ENCODE measurements at places on chromosomes 6 and 20.

DNA sequence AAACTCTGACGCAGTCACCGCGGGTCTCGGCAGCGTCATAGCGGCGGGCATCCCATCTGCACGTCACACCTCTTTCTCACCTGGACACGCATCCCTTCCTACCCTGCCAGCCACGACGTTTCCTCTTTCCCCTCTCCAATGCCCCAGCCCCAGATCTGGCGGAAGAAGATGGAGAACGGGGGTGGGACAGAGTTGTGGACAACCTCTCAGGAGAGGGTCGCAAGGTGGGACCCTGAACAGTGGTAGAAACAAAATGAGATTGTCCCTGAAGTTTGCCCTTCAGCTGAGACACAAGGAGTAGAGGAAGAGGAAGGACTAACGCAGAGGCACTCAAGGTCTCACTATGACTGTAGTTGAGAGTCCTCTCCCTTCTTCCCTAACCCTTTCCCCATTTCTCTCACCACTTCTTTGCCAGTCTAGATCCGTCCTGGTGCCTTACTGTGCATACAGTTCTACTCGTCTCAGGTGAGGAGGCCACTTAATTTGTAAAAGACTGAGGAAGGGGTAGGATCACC lies 562 bp downstream of the TRIM39 start:
- peaks cover 30% of the 10 kb centered on the region for H3K36me3 ChIP-seq
- peak overlapping the region; percentile 92 for H3K4me3 ChIP-seq
- peaks cover 28% of the 10 kb centered on the region for H3K4me1 ChIP-seq

- no peak overlapping the region for H3K27ac ChIP-seq
- H3K4me1 ChIP-seq = no peaks in the 10 kb centered on the region
- no peak overlapping the region for H3K4me3 ChIP-seq
- DNase-seq = no peak
- H3K27me3 ChIP-seq = no peaks in the 10 kb centered on the region
These were observed 7.3 kb downstream of the ABT1 start for GRCh38 chr6:26604026-26604425.

GRCh38 chr20:51300104-51300503 lies 242.4 kb downstream of the NFATC2 start:
- no peak overlapping the region for H3K4me3 ChIP-seq
- DNase-seq = no peak
- no peaks in the 10 kb centered on the region for H3K4me1 ChIP-seq
- no peak overlapping the region for H3K27ac ChIP-seq
- H3K36me3 ChIP-seq = no peaks in the 10 kb centered on the region
- H3K27me3 ChIP-seq = no peaks in the 10 kb centered on the region

GRCh38 chr6:75215291-75215690 lies 9.4 kb upstream of the COL12A1 start:
- DNase-seq = no peak
- peaks cover 9% of the 10 kb centered on the region for H3K4me1 ChIP-seq
- no peak overlapping the region for H3K27ac ChIP-seq
- H3K4me3 ChIP-seq = no peak overlapping the region
- H3K36me3 ChIP-seq = no peaks in the 10 kb centered on the region
- H3K27me3 ChIP-seq = no peaks in the 10 kb centered on the region

GRCh38 chr20:53463101-53463972 lies 130.3 kb downstream of the ZNF217 start:
- no peaks in the 10 kb centered on the region for H3K4me1 ChIP-seq
- no peaks in the 10 kb centered on the region for H3K36me3 ChIP-seq
- DNase-seq = no peak
- no peaks in the 10 kb centered on the region for H3K27me3 ChIP-seq

DNA sequence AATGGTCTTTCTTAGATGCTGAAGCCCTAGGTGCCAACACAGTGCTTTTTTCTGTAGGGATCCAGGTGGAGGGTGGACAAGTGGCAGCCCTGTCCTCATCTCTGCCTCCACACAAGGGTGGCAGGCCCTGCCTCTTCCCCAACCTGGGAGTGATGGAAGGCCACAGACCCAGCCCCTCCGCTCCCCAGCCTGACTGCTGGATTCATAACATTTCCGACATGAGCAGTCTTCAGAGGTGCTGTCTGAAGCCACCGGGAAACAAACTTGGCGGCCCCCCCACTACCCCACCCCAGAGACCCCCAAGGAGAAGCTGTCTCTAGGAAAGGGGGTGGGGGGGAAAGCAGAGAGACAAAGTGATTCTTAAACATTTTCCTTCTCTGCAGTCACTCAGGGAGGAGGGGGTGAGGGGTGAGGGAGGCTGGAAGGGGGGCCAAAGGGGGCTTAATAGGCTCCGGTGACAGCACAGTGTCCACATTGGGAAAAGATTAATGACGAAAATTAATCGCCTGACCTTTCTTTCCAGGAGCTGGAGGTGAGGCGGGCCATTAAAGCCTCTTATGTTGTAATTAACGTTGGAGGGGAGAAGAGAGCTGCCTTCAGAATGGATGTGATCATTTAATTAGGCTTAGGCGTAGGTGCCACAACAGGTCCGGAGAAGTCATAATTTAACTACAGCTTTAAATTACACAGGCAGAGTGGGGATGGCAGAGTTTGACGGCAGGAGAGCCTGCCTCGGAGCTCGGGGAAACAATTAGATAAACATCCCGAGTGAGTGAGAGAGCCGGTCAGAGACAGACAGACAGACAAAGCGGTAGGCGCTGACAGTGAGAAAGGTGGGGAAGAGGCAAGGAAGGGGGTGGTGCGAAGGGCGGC lies 76.8 kb upstream of the FOXP4 start:
- H3K27ac ChIP-seq = no peak overlapping the region
- peaks cover 15% of the 10 kb centered on the region for H3K4me1 ChIP-seq
- H3K4me3 ChIP-seq = peak overlapping the region; percentile 37

- H3K27me3 ChIP-seq = peaks cover 3% of the 10 kb centered on the region
- no peaks in the 10 kb centered on the region for H3K36me3 ChIP-seq
- no peak overlapping the region for H3K27ac ChIP-seq
- no peak for DNase-seq
- H3K4me3 ChIP-seq = no peak overlapping the region
These were observed 3.1 kb upstream of the ANKRD66 start for GRCh38 chr6:46743425-46744158.
